ENCODE measurements at places on chromosomes 1 and 21.

DNA sequence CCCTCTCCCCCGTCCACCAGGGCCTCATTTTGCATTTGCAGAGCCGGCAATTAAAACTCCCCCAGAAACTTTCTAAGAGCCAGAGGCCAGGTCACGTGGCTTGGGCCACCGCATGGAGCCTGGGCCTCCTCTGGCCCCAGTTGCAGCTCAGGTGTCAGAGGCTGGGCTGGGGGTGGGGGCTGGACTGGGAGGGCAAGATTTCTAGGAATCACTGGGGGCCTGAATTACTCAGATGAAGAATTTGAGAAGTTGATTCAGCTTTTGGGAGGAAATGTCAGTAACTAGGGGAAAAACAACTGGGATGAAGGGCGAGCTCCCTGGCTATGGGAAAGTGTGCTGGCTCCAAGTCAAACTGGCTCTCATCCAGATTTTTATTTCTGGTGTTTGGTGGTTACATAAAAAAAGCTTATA, 151.0 kb downstream of the CDC7 start:
- DNase-seq = no peak

DNA sequence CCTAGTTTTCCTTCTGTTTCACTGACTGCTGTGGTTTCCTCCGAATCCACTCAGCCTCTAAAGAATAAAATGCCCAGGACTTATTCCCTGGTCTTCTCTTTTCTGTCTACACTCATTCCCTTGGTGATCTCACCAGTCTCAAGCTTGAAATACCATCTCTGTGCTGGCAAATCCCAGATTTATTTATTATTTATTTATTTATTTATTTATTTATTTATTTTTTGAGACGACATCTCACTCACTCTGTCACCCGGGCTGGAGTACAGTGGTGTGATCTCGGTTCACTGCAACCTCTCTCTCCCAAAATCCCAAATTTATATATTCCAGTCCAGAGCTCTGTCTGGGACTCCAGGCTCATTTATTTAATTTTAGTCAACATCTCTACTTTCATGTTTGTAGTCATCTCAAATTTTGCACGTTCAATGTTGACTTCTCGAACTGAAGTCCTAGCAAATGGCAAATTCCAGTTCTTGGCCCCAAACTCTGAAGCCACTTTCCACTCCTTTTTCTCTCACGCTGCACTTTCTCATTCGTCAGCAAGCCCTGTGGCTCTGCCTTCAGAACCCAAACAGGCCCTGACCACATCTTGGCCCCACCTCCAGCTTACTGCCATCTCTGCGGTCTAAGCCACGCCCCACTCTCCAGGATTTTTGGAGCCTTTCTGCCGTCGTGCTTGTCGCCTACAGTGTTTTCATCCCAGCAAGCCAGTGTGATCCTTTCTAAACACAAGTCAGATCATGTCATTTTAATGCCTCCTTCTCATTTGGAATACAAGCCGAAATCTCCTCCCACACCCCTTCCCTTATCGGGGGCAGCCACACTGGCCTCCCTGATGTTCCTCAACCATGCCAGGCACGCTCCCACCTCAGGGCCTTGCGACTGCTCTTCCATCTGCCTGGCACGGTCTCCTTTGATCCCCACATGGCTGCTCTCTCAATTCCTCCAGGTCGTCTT, 14.2 kb upstream of the TENT5B start:
- DNase-seq = no peak

DNA sequence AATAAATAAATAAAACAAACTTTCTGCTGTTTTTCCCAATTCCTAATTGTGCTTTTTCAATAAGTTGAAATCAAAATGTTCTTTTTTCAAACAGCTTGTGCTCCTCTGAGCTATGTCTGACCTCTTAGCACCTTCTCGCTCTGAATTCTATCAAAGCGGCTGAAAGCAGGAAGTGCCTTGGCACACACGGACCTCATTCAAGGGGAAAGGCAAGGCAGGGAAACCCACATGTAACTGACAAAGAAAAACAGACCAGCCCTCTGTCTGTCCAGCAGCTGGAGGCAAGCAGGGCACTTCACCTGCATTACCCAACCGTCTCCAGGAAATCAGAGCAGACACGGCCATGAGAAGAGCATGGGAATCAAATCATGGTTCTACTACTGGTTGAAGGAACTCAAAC, 56.7 kb downstream of the PLPP3 start:
- DNase-seq = no peak

GRCh38 chr1:247357781-247358211, 26.1 kb upstream of the ZNF496 start:
- no peak for DNase-seq

- DNase-seq = no peak
Observed at GRCh38 chr1:115012006-115012405, 17.6 kb upstream of the TSHB start.

DNA sequence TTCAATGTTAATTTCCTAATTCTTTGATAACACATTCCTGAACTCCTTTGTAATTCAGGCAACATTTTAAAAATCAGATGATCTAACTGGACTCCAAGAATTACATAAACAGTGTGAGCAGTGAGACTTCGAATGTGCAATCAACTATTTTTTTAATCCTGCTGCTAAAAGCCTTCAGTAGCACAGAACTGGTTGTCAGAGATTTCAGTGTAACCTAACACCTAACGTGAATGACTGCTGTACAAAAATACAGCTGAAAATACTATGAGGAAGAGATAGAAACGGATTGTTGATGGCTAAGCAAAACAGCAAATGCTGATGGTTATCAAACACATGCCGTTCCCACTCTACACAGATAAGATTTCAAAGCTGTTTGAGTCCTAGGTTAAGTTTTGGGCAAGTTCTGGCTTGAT, 46.1 kb downstream of the APP start:
- no peak for DNase-seq

GRCh38 chr1:31723828-31724359, 20.1 kb upstream of the COL16A1 start:
- DNase-seq = no peak

GRCh38 chr1:17191990-17192242, 13.0 kb upstream of the PADI1 start:
- no peak for DNase-seq

GRCh38 chr1:98924977-98925376, 79.7 kb downstream of the PLPPR5 start:
- no peak for DNase-seq

GRCh38 chr1:161914595-161914994, 109.1 kb downstream of the OLFML2B start:
- no peak for DNase-seq

GRCh38 chr1:182713492-182713891, 29.1 kb upstream of the RGS8 start:
- DNase-seq = no peak

DNA sequence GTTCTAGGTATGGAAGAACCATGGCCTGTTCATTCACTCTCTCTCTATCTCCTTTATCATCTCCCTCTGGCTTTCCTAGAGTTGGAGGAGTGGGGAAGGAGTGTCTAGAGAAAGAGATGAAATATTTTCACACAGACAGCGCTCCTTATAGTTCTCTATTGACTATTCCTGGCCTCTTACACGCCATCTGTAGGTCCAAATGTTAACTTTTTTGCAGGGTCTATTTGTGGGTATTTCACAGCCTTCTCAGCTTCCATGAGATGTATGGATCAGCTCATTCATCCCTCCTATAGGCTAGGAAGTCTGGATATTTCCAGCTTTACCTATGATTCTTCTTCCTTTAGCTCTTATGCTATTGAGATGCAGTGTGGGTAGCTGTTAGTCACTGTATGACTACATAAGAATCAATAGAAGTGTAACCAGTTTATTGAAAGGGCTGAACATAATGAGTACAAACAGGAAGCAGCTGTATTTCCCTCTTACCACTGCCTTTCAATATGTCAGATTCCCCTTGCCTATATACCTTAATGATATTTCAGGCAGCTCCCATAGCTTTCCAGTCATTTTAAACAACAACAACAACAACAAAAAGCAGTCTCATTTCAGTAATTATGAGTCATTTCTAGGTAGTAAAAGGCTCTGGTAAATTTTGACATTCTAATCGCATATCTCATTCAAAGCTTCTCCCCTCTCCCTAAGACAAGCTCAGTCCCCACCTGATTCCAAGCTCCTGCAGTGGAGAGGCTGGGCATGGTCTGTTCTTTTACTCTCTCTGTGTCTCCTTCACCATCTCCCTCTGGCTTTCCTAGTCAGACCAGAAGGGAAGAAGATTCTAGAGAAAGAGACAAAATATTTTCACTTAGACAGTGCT, 149.5 kb downstream of the TTLL7 start:
- no peak for DNase-seq

GRCh38 chr1:245325922-245326795, 171.4 kb downstream of the KIF26B start:
- no peak for DNase-seq

GRCh38 chr1:202860744-202861419, 28.1 kb downstream of the RABIF start:
- DNase-seq = no peak

DNA sequence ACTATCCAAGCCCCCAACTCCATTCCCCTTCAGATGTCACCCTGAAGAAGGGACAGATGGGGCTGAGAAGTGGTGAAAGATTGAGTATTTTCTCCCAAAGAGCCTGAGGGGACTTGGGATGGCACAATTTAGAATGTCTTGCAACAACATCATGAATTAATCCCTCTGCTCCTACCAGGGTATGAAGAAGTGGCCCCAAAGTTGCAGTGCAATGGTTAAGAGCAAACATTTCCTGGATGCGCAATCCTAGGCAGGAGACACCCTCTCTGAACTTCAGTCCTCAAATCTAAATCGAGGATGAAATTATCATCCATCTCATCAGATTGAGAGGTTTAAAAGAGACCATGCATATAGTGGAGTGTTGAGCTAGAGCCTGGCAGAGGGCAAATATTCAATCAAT, 28.6 kb upstream of the CITED4 start:
- DNase-seq = no peak

GRCh38 chr1:116545359-116545705, 25.5 kb downstream of the CD58 start:
- no peak for DNase-seq

DNA sequence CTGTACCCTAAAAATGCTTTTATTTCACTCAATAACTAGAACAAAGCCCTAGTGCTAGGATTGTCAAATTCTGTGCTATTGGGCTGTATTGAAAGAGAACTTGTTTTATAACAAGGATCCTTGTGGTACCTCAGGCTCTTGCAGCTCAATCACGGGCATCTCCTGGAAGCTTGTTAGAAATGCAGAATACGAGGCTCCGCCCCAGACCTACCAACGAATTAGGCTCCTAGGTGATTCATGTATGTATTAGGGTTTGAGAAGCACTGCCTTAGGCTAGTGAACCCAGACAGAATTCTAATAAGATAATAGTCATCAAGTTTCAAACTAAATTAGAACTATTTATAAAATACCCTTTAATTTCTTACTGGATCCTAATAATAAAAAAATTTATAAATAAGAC, 45.6 kb downstream of the ZZZ3 start:
- no peak for DNase-seq

DNA sequence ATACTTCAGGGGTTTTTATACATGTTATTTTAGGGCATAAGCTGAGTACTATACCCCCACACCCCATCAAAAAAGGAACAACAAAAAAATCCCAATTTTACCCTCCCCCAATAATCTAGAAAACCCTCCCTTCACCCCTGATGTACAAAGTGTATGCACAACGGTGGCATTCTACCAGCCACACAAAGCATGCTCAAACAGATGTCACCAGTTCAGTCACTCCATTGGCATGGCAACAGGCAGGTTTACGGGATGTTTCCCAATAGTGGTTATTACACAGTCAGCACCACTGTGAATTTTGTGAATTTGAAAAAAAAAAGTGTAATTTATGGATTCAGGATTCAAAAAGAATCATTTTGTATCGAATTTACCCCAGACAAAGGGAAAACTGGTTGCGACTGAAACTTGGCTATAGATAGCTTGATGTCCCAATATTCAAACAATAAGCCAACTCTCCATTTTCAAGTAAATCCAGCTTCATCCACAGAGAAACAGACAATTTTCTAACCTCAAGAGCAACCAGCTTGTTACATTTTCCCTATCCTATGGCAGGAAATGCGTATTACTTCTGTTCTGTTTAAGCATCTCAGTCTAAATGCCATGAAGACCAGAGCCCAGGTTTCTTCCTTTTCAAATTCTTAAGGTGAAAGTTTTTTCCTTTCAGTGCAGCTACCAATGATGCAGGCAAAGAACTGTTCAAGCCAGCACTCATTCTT, 34.0 kb upstream of the SLC45A3 start:
- DNase-seq = no peak

All from hippocampal formation (tissue), 2 donors.